ENCODE measurements at places on chromosomes 6 and 20.

DNA sequence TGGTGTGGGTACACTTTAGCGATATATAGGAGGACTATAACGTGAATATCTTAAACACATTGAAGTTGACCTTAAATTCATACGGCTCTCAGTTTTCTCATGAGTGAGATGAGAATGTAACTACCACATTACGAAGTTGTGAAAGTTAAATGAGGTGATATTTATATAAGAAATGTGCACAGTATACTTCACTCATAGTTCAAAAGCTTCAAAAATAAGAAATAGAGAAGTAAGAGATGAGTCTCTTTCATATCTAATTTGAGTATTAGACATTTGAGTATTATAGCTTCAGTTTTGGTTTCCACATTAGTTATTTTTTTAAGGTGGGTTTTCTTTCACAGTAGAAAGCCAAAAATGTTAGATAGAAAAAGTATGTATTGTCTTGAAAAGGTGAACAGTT is 183.3 kb downstream of the NKAIN2 start:
- DNase-seq: no peak

- no peak for DNase-seq
Observed at GRCh38 chr20:25470045-25470444, 62.6 kb downstream of the GINS1 start.

DNA sequence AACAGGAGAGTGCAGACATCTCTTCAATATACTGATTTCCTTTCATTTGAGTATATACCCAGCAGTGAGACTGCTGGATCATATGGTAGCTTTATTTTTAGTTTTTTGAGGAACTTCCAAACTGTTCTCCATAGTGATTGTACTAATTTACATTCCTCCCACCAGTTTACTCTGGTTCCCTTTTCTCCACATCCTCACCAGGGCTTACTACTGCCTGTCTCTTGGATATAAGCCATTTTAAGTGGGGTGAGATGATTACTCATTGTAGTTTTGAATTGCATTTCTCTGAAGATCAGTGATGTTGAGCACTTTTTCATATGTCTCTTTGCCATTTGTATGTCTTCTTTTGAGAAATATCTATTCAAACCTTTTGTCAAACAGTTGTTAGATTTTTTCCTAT is 64.9 kb upstream of the HMGCLL1 start:
- no peak for DNase-seq

DNA sequence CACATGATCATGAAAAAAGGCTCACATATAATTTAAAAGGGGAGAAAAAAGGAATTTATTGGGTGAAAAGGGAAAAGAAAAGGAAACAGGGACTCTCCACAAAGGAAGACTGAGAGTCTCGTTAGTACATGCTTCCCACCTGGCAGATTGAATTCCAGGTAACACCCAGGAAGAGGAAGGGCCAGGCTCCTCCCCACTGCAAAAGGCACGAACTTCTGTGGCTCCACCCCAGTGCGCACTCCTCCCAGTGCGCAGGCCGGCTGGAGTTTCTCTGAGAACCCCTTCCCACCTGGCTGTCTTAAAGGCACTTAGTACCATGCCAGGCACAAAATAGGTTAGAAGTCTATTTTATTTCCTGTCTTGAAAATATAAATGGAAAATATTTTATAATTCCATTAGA is 129.8 kb downstream of the COL12A1 start:
- no peak for DNase-seq

DNA sequence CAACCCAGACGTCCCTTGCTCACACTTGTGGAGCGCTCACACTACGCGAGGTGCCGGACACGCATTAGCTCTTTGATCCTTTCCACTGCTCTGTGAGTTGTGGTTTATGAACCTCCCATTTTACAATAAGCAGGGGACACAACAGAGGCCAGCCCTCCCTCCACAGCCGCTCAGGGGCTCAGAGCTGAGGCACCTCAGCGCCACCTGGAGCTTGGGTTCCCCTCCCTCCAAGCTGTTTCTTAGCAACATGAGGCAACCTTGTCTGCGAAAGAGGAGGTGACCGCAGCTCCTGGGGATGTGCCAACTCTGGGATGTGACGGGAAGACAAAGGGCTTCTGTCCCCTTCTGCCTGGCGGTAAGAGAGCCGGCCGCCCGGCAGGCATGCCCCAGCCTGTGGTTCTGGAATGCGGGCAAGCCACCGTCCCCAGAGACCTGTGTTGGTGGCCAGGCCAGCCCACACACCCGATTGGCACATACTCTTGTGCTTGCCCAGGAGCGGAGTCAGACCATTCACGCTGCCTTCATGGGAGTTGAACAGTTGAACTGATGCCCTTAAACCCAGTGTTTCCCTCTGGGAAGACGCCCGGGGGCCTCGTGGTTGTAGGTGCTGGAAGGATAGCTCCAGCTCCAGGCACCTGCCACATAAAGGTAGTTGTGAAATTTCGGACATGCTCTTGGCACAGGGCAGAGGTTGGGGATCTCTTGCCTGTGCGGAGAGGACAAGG is 44.5 kb downstream of the RBM38 start:
- DNase-seq: peak; percentile 69

- no peak for DNase-seq
Observed at GRCh38 chr6:57013521-57013926, 33.0 kb upstream of the KIAA1586 start.

DNA sequence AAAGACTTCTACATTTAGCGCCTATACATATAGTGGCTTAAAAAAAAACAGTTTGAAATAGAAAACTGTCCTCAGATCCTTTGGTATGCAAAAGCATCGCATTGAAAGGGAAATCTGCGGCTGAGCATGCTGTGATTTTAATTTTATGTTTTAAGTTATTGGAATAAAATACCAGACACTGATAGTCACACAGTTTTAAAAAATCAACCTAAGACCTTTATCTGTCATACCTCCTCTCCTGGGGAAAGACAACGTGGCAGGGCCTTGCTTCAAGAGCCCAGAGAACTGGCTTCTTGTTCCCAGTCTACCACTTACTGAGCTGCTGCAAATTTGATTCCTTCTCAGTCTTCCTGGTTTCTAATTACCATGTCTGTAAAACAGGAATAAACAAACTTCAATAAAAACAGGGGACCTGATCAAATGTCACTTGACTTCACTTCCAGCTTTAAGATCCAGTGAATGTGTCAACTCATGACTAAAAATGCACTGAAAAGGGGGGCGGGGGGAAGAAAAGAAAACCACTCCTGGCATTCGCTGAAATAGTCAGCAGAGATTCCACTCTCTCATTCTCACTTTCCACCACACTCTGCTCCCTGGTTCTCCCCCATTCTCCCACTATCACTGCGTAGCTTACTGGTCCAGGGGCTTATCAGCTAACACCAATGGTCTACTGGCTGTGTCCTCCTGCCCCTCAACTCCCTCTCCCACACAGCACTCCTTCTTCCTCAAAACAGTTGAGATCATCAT is 494.7 kb upstream of the MARCKS start:
- no peak for DNase-seq

DNA sequence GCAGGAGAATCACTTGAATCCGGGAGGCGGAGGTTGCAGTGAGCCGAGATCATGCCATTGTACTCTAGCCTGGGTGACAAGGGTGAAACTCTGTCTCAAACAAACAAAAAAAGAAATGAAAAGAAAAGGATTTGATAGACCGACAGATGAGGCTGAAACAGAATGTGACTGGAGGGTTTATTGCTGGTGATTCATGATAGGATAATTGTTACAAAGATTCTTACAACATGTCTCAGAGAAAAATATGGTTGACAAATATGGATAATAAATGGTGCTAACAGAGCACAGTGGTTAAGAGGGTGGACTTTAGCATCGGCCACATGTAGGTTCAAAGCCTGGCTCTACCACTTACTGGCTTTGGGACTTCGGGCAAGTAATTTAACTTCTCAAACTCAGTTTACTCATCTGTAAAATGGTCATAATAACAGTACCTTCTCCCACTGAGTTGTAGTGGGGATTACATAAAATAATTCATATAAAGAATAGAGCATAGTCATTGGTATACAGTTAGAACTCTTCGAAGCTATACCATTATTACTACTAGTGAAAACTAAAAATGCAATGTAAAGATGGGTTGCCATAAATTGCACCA is 131.9 kb downstream of the MAP3K7 start:
- DNase-seq: no peak

DNA sequence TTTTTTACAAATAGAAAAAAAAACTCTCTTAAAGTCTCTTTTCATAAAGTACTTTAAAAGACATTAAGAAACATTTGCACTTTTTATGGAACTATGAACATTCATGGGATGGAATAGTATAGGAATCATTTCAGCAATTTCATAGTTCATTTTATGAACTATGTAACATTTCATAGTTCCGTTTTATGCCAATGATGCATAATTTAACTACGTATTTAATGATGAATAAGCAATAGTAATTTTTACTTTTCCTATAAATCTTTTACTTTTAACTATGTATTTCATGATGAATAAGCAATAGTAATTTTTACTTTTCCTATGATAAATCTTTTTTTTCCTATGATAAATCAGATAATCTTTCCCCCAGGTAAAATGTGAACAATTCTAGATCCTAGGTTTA is 47.7 kb downstream of the FAM184A start:
- DNase-seq: no peak

- no peak for DNase-seq
Observed at GRCh38 chr6:170260686-170261085, 30.2 kb downstream of the DLL1 start.

DNA sequence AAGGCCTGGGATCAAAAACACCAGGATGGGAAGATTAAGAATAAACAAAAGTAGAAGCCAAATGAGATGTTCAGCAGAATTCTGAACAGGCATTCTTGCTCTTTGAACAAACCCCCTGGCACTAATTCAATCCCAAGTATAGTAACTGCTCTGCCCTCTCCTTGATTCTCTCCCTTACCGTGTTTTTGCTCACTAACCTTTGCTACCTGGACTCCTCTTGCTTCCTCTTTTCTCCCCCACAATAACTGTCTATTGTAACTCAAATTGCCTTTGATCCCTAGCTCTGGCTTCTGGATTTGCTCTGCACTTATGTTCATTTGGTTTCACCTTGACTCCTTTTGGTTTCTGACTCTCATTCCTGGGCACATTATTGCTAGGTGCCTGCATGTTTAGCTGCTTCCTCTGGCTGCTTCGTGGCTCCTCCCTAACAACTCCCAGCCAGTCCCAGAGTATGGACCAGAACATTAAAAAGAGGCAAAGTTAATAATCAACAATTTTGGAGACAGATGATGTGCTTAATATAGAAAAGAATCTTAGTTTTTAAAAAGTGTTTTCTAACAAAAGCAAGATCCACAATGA is 65.4 kb upstream of the PHIP start:
- no peak for DNase-seq

GRCh38 chr6:3712827-3713665 is 38.5 kb downstream of the PXDC1 start:
- no peak for DNase-seq

DNA sequence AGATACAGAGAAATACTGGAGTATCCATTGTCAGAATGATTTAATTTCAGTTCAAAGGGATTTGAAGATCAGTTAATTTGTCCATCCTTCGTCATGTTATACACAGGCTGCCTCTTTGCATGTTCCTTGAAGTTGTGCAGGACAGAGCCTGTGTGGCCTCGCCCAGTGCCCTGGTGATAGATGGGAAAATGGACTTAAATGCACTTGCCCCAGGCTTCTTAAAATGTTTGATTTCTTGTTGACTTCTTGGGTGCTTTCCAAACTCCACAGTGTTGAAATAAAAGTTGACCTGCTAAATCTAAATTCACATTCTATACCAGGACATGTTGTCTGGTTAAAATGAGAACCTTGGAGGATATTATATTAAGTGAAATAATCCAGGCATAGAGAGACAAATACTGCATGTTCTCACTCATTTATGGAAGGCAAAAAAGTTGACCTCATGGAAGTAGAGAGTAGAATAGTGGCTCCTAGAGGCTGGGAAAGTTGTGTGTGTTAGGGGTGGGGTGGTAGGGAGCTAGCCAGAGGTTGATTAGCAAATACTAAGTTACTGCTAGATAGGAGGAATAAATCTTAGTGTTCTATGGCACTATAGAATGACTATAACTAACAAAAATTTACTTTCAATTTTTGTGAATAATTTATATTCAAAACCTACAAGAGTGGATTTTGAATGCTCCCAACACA is 25.3 kb downstream of the MARCKS start:
- no peak for DNase-seq

GRCh38 chr6:139003751-139004150 is 15.7 kb upstream of the REPS1 start:
- no peak for DNase-seq

DNA sequence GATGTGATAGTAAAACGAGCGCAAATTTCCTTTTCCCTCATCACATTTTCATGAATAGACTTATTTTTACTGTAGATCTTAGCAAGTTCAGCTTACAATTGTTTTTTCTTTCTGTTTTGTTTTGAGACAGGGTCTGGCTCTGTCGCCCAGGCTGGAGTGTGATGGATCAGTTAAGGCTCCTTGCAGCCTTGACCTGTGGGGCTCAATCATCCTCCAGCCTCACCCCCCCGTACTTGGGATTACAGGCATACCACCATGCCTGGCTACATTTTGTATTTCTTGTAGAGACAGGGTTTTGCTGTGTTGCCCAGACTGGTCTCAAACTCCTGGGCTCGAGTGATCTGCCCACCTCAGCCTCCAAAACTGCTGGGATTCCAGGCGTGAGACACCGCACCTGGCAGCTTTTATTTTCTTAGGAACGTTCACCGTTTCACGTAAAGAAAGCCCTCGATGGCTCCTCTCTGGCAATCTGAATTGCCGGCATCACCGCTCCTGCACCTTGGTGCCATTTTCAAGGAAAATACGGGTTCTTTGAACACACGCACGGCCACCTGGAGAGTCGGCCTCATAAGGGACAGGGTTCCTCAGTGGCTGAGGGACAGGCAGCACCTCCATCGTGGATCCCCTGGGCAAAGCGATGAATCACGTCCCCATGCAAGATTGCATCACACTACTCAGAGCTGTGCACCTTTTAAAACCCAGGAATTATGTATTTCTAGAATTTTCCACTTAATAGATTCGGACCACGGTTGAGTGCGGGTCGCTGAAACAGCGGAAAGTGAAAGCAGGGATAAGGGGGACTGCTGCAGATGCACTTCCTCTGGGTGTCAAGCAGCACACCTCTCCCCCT is 78.7 kb downstream of the IRF4 start:
- DNase-seq: no peak

- DNase-seq: no peak
Observed at GRCh38 chr6:105024803-105025202, 67.9 kb downstream of the LIN28B start.

GRCh38 chr6:16670183-16670582 is 91.1 kb downstream of the ATXN1 start:
- no peak for DNase-seq
